Stimulated activated CD8-positive, alpha-beta memory T cell treated with anti-CD3 and anti-CD28 coated beads, Interleukin-4, amount 100 ng/mL, for 4 hours (primary cell): ENCODE measurements at places on chromosomes 5 and 9.

GRCh38 chr5:131981516-131981915 lies 29.9 kb downstream of the ACSL6 start:
- DNase-seq: no peak

DNA sequence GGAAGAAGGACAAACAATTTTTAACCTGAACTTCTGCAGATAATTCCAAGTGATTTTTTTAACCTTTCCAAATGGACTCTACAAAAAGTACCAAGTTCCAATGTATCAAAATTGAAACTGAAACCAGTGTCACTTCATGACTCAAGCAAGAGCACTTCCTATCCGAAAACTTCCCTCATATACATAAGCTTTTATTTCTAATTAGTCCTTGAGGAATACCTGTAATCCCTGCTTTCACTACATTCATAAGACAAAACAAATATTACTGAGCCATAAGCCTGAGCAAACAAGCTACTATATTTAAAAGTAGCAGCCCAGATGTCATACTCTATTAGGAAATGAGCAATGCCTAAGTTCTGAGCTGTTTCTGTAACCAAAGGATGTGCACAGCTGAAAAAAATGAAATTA lies 224.4 kb downstream of the EBF1 start:
- DNase-seq: no peak

DNA sequence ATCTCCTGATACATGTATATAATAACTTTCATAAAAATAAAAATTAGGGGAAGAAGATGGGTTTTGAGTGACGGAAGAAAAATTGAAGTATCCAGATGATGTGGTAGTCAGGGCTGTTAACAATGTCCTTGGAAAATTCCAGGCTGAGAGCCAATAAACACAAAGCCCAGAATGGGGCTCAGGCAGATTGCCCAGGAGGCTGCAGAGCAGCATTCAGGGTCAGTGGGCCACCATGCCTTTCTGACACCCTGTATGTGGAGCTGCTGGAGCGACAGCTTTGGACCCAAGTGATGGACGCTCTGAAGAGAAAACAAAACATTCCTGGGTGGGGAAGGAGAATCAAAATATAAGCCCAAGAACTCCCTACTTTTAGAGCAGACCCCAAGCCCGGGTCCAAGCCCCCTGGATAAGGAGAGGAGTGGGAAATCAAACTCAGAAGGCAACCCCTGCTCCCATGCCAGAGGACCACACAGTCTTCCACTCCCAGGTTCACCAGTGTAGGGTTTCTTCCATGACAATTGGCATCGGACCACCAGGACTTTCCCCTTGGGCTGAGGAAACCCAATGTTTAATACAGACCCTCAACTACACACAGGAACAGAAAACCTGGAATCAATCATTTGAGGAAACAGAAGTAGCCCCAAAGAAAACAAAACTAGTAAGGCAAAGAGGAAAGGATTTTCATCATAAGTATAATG lies 45.7 kb upstream of the SPATA31C2 start:
- DNase-seq: no peak

- DNase-seq: no peak
Observed at GRCh38 chr5:62585751-62586150, 7.1 kb downstream of the LRRC70 start.

GRCh38 chr5:68421485-68422220 lies 206.1 kb downstream of the PIK3R1 start:
- DNase-seq: no peak

- no peak for DNase-seq
Observed at GRCh38 chr9:134306636-134307600, 19.3 kb upstream of the RXRA start.

DNA sequence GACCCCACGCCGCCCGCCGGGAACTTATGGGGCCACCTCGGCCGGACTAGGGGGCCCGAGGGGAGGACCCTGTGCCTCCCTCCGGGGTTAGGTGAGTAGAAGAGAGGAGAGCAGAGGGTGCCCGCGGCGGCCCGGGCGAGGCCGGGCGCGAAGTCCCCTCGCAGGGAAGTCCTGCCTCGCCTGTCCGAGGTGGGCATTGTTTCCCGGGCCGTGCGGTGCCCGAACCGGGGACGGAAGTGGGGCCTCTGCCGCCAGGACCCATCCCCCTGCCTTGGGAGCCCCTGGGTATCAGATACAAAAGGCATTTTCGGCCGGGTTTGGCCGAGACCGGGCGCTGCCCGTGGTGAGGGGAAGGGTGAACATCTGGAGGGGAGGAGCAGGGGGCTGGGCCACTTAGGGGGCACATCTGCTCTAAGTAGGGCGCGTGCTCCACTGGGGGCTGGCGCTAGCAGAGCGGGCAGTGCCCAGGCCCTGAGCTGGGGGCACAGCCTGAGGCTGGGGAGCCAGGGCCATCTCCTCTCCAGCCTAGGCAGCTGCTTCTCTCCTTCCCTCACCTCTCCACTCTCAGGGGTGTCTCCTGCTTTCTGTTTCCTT lies 48.2 kb downstream of the DAB2IP start:
- no peak for DNase-seq

- no peak for DNase-seq
Observed at GRCh38 chr9:77953590-77953989, 78.0 kb downstream of the GNAQ start.

DNA sequence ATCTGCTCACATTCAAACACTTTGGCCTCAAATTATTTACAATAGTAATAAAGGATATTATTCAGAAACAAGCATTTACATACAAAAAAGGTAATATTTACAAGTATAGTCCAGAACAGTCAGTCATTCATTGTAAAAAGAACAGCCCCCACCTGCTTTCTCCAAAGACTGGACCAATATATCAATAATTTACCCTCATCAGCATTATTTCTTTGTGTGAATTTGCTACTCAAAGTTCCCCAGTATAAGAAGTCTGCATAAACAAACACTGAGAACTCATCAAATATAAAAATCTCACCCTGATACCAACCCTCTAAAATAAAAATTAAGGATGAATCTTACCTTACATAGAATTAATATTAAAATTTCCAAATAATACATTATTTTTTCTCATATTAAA lies 267.8 kb upstream of the POU5F2 start:
- DNase-seq: no peak

GRCh38 chr5:112709416-112709815 lies 28.3 kb upstream of the APC start:
- DNase-seq: no peak

- no peak for DNase-seq
Observed at GRCh38 chr5:107518616-107519015, 152.1 kb downstream of the EFNA5 start.

GRCh38 chr5:140221697-140222223 lies 46.8 kb downstream of the CYSTM1 start:
- DNase-seq: no peak

- no peak for DNase-seq
Observed at GRCh38 chr9:122281368-122281767, 16.7 kb downstream of the MRRF start.

- DNase-seq: no peak
Observed at GRCh38 chr9:73118898-73119554, 32.6 kb upstream of the ANXA1 start.

- DNase-seq: no peak
Observed at GRCh38 chr5:3163626-3164025, 412.1 kb upstream of the IRX2 start.

- no peak for DNase-seq
Observed at GRCh38 chr9:75105019-75105540, 16.8 kb downstream of the OSTF1 start.
